Upper lobe of left lung (tissue), 6 donors: ENCODE measurements at places on chromosomes 12 and 14. TPM values are rescaled to one million over a fixed set of nuclear protein-coding genes. Genes with fewer than 3 reads are reported as not detected.

SLC10A1 gene
- not detected for total RNA-seq

KIF26A gene
- 2.4 TPM for total RNA-seq

GLT8D2 gene
- 5.3 TPM for total RNA-seq

PRB2 gene
- total RNA-seq = not detected

CISTR gene
- total RNA-seq = not detected

SALL2 gene
- total RNA-seq = 5.5 TPM

KRT2 gene
- total RNA-seq = not detected

PLEK2 gene
- 3.5 TPM for total RNA-seq

ITGB7 gene
- total RNA-seq = 5.3 TPM

KLHL33 gene
- total RNA-seq = not detected

GDF11 gene
- total RNA-seq = 2.2 TPM

OTX2 gene
- not detected for total RNA-seq

RNASE7 gene
- not detected for total RNA-seq

PPP1R1A gene
- 0.22 TPM for total RNA-seq
